Panc1 (cell line): ENCODE measurements at places on chromosomes 13 and 19. TPM values are rescaled to one million over a fixed set of nuclear protein-coding genes. Genes with fewer than 3 reads are reported as not detected.

PPAN gene
- 63.3 TPM for total RNA-seq

SIGLEC14 gene
- total RNA-seq = not detected

DNA sequence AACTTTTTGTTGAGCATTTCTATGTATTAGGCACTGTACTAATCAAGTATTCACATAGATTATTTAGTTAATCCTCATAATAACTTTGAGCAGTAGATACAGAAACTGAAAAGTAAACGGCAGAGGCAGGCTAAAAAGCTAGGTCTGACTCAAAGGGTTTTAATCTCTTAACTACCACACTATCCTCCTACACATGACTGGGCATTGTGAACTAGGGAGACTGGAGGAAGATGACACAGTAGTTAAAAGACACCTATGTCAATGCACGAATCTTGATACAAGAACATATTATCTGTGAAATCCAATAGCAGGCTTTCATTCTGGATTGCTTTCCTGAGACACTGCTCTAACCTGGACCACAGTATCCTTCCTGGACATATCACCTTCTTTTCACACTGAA lies 36.3 kb downstream of the MICU2 start:
- no peak for DNase-seq

GRCh38 chr13:106523576-106523975 lies 11.9 kb downstream of the EFNB2 start:
- DNase-seq = no peak

DNA sequence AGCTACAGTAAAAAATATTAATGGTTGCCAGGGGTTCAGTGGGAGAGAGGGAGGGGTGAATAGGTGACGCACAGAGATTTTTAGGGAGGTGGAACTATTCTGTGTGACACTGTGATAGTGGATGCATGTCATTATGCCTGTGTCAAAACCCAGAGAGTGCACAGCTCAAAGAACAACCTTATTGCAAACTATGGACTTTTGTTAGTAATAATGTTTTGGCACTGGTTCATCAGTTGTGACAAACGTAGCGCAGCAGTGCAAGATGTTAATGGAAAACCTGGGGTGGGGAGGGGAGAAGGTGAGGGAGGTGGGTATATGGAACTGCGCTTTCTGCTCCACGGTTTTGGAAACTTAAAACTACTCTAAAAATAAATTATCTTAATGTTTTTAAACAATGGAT lies 134.6 kb upstream of the RFC3 start:
- no peak for DNase-seq

DNA sequence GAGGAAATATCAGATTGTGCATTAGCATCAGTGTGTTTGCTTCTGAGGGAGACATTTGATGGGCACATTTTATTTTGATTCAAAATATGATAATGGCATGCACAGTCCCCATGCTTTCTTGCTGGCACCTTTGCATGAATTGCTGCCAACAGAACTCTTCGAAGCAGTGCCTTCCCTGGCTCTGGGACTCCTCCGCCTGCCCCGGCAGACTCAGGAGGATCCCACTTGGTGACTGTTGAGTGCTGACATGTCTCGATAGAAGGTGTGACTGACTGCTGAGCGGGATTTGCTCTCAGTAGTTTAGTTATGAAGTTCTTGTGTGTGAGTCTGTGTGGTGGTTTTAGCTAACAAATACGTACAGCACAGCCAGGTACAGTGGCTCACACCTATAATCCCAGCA lies 239.7 kb downstream of the FGF9 start:
- no peak for DNase-seq

DNA sequence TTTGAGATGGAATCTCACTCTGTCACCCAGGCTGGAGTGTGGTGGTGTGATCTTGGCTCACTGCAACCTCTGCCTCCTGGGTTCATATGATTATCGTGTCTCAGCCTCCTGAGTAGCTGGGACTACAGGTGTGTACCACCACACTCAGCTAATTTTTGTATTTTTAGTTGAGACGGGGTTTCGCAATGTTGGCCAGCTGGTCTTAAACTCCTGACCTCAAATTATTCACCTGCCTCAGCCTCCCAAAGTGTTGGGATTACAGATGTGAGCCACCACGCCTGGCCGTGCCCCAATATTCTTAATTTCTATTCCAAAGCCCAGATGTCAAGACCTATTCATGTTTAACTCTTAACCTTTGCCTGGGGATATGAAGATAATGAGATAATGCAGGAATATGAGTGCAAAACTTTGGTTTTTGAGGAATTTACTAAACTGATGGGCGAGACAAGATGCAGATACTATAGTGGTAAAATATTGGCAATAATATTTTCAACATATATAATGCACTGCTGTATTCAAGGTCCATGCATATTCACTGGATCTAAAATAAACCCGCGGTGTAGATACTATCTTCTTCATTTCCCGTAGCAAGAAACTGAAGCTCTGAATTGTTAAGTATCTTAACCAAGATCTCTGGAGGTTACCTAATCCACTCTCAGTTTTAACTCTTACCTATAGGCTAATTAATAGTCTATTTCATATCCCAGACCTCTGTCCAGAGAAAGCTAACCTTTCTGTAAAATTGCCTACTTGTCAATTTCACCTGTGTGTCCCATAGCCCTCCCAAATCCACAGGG lies 43.7 kb upstream of the HMGB1 start:
- DNase-seq = no peak

DNA sequence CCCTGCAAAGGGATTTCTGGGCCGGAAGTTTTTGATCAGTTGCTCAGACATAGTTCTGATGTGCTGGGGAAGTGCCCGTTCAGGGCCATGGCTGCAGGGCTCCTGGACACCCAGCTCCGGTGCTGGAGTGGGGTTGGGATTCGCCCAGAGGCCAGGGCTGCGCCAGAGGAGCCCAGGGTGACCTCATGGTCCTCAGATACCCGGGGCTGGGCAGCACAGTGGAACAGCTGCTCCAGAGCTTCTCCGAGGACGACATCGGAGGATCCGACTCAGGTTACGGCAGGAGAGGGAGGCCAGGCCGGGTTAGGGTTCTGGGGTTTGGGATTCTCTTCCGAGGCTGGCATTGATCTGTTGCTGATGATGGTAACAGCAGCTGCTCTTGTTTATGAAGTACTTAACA lies 20.9 kb downstream of the CARM1 start:
- DNase-seq = no peak

DNA sequence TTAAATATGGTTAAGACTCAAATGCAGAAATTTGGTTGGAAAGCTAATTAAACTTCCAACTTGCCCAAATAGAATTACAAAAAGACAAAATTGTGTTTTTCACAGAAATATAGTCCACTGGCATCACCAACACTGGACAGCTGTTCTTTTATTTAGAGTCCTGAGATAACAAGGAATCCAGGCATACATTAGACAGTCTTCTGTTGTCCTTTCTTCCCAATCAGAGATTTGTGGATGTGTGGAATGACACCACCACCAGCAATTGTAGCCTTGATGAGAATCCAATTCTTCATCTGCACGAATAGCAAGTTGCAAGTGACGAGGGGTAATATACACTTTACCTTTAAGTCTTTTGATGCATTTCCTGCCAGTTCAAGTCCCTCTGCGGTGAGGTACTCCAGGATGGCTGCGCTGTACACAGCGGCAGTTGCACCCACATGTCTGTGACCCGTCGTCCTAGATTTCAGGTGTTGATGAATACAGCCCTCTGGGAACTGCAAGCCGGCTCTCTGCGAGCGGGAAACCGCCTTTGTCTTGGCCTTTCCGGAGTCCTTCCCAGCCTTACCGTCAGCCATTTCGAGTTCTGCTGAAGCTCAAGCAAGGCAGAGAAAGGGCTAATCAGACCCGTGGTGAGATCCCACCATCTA lies 14.7 kb downstream of the UBAC2 start:
- no peak for DNase-seq

DNA sequence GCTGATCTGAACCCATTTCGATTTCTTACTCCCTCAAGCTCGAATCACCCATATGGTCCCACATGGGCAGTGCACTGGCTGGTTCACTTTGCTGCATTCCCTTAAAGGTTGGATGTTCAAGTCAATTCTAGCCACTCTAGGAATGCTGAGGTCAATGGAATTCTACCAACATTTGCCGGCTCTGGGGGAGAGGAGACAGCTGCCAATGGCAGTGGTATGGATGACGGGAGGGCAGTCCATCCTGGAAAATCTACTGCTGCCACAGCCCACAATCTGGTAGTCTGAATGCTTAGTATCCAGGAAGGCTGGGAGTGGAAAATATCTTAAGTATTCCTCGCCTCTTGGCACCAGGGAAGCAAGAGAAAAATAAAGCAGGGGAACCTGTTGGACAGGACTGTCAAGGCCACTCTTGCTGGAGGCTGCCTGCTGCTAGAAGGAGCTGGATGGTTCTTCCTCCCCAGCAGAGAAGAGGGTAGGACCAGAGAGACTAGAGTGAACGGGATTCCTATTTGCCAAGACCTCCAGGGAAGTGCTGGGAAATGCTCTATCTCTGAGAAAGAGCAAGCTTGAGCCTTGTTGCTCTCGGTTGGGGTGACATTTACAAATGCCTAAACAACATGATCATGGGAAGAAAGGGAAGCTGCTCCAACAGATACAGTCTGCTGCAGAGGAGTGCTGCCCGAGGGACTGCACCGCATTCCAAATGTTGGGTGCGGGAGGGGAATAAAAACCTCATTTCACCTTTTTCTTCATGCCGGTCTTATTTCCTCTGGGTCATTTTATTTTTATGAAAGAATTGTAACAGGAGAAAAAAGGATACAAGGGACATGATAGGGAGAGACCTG lies 20.7 kb upstream of the HMGB1 start:
- no peak for DNase-seq

DNA sequence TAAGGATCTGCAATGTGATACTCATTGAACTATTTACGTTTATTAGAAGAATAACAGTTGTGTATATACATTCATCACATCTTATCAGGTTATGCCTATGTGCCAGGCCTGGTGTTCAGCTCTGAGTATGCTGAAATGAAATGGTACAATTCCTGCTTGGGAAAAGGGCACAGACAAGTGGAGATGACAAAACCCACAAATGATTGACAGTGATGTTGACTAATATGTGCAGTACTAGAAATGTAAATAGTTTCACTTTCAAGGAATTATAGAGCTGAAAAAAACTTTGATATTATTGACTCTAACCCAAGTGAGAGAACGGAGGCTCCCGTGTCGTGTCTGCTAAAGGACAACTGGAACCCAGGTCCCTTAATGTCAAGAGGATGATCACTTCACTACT lies 386.8 kb upstream of the DACH1 start:
- no peak for DNase-seq
